Left kidney (tissue), 8 donors: ENCODE measurements at places on chromosomes 11 and 22. TPM values are rescaled to one million over a fixed set of nuclear protein-coding genes. Genes with fewer than 3 reads are reported as not detected.
A peak's percentile ranks its signal among the peaks of the same experiment; 100 is the strongest.

The BLID gene
- polyA plus RNA-seq: not detected

The WEE1 gene
- 117 TPM for polyA plus RNA-seq

The NPAS4 gene
- polyA plus RNA-seq: 0.55 TPM

The PATE2 gene
- polyA plus RNA-seq: 0.25 TPM

The PSMC3 gene
- 164 TPM for polyA plus RNA-seq

The SMIM35 gene
- 0.17 TPM for polyA plus RNA-seq

The IMMP1L gene
- polyA plus RNA-seq: 48.3 TPM

The VSIG10L2 gene
- polyA plus RNA-seq: not detected

The MS4A6A gene
- polyA plus RNA-seq: 14.2 TPM

The SORL1 gene
- polyA plus RNA-seq: 41.9 TPM

The PRMT3 gene
- 18.6 TPM for polyA plus RNA-seq

DNA sequence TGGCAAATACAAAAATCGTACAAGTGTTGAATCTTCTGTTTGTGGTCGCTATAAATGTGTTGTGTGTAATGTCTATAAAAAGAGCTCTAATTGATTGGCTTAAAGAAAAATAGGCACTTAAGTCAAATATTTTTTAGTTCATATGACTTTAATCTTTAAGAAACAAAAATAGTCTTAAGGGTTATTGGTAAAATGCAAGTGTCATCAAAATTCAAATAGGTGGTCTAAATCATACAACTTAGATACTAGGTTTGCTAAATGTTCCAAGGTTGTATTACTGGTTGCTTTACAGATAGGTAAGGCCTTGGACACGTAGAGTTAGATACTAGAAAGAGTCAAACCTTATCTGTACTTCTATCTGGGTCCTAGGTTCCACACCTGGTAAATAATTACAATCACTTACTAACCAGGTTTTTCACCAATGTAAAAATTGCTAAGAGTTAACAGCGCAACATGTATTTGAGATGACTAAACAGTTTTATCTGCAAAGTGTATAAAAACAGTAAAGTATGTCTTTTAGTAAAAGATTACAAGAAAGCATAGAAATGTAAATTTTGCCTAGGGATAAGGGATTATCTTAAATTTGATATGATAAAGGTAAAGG lies 91.1 kb upstream of the GNAZ start:
- no peak for DNase-seq

- DNase-seq: no peak
Observed at GRCh38 chr22:29093501-29094300, 20.9 kb downstream of the KREMEN1 start.

DNA sequence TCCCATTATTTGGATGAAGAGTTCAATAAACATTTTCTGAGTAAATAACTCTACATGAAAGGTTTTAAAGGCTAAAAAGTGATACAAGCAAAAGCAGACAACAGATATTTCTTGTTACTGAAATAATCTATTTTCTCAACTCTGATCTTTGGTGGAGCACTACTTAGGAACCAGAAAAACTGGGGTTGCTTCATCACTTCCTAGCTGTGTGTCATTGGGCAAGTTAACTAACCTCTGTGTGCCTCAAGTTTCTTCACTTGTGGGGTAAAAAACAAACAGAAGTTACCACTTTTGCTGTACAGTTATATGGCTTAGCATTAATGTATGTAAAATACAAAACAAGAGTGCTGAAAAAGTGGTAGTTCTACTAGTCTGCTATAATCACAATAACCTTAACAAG lies 5.6 kb downstream of the MAPK1 start:
- no peak for DNase-seq

- peak; percentile 54 for DNase-seq
Observed at GRCh38 chr11:73980001-73980961, 2.4 kb downstream of the UCP2 start.

GRCh38 chr22:42433754-42434682 lies 1.8 kb upstream of the NFAM1 start:
- DNase-seq: no peak

GRCh38 chr22:43985532-43985931 lies 30.3 kb downstream of the SAMM50 start:
- no peak for DNase-seq

DNA sequence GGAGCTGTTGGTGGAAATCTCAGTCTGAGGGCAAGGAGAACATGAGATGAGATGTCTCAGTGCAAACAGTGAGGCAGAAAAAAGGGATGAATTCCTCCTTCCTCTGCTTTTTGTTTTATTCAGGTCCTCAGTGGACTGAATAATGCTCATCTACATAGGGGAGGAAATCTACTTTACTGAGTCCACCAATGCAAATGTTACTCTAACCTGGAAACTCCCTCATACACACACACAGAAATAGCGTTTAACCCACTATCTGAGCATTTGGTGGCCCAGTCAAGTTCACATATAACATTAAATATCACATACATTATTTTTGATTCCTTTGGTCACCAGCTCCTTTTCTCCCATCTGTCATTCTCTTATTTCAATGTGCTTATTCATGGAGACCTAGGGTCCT lies 418.8 kb downstream of the TMEM135 start:
- no peak for DNase-seq

- DNase-seq: no peak
Observed at GRCh38 chr11:96185220-96185768, 157.7 kb downstream of the MAML2 start.

GRCh38 chr22:37133304-37134018 lies 16.3 kb downstream of the IL2RB start:
- no peak for DNase-seq

GRCh38 chr11:78251083-78251775 lies 62.5 kb downstream of the USP35 start:
- no peak for DNase-seq

DNA sequence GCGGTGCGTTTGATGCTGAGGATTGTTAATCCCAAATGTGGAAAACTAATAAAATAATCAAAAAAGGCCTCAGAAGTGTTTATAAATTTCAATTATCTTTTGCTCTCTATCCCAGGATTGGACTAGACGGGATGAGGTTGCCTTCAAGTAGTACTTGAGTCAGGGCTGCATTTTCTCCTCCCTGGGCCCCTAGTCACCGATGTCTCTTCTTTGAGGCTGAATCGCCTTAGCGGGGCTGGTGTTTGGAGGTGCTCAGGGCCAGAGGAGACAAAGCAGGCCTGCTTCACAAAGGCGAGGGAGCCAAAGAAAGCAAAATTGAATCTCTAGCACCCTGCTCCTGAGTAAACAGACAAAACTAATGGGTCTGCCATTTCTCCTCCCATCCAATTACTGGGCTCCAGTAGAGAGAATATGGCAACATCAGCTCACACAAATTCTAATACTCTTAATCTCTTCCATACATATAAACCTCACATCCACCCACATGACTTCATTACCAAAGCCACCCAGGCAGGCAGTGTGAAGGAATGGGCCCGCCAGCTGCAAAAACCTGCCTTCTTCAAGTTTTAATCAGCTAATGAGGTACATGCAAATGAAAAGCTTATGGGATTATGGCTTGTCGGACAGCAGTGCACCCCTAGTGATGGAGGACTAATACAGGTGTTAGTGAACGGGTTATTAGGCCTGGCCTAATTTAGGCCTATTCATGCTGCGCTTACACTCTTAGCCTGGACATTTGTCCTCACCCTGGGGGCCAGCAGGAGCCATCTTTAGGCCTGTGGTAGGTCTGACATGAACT lies 52.7 kb upstream of the HTATIP2 start:
- no peak for DNase-seq

DNA sequence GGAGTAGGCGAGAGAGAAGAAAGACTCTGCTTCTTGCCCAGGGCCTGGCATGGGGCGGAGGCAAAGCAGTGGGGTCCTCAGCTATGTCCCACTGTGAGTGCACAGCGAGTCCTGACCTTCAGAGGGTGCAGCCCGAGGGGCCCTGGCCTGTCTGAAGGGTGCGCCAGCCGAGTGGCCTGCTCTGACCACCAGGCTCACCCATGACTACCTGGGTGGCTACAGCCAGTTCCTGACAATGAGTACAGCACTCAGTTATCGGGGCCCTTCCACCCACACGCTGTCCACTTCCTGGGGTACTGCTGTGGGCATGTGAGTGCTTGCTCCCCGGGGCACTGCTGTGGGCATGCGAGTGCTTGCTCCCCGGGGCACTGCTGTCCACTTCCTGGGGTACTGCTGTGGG lies 74.1 kb upstream of the B3GAT1 start:
- DNase-seq: no peak

DNA sequence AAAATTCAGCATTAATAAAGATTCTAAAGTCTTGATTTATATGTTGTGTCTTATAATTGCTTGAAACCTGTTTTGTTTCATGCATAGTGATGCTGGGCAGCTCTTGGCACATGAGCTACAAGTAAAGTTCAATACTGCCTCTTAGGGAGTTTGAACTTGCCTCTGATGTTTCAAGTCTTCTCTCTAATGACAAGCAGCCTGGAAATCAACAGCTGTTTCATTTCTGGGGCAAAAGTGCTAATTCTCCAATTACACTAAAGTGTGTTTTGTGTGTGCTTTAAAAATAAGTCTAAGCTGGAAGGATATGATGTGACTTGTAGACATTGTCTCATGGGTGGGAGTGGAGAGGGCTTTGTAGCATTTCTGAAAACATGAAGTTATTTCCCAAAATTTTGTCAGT lies 23.7 kb upstream of the SESN3 start:
- DNase-seq: no peak

DNA sequence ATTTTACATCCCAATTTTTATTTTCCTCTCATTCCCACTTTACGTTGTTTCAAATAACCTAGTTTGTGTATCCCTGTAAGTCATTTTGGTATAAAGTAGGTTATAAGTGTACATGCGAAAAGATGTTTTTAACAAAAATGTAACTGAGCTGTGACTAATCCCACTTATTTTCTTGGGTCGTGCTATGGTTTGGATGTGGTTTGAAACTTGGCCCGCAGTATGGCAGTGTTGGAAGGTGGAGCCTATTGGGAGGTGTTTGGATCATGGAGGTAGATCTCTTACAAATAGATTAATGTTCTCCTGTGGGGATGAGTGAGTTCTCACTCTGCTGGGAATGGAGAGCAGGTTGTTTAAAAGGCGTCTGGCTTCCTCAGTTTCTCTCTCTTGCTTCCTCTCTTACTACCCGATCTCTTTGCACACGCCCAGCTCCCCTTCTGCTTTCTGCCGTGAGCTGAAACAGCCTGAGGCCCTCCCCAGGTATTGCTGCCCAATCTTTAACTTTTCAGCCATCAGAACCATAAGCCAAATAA lies 7.2 kb downstream of the RPL27A start:
- no peak for DNase-seq

DNA sequence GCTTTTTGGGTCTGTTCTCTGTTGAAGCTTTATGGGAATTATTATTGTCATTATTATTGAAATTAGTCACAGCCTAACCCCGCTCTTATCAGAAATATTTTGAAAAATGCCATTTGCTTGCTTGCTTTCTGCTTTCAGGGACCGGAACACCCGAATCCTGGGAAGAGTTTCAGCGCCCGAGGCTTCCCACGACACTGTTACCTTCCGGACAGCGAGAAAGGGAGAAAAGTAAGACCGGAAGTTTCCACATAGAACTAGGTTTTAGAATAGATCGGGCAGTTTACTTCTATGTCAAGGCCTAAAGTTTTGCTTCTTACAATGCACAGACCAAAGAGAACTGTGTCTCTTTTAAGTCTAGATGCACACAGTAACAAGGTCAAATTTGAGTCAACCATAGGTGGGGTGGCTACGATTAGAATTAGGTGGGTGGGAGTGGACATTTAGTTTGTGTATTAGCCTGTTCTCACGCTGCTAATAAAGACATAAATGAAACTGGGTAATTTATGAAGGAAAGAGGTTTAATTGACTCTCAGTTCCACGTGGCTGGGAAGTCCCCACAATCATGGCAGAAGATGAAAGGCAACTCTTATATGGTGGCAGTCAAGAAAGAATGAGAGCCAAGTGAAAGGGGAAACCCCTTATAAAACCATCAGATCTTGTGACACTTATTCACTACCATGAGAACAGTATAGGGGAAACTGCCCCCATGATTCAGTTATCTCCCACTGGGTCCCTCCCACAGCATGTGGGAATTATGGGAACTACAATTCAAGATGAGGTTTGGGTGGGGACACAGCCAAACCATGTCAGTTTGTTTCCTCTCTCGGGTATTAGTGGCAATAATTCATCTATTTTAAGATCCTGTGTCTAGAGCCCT lies 12.9 kb downstream of the MPEG1 start:
- DNase-seq: no peak

- DNase-seq: no peak
Observed at GRCh38 chr11:95065336-95065735, 1.4 kb upstream of the SRSF8 start.

DNA sequence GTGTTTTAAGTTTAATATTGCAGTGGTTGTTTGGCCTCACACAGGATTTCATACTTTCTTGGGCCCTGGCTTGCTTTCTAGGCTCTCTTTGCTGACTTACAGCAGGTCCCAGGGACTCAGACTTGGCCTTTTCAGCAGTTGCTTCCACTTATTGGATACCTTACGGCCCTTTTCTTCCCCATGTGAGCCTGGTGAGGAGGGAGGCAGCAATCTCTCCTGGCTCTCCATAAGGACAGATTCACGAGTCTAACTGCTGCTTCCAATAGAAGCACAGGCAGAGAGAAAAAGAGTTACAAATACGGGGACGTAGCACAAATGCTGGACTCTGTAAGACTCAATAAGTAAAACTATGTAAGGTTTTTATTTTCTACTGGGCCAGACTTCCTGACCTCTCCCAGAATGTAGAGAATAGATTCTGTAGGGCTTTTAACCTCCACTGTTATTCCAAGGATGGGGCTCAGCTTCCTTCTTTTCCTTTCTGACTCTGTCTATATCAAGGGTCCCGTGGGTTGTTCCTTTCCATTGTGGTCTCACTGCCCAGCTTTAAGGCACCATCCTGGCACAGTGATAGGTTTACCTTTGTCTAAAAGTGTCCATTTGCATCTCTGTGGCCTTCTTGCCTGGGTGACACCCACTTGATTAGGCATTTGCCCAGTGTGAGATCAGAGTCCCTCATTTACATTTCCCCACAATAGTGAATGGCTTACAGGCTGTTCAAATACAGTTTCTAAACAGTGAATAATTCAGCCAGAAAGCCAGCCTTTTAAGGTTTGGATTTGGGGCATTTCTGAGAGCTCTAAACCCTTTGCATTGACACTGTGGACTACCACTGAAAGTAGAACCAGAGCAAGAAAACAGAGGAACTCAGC lies 92.8 kb downstream of the RASSF10 start:
- DNase-seq: no peak

DNA sequence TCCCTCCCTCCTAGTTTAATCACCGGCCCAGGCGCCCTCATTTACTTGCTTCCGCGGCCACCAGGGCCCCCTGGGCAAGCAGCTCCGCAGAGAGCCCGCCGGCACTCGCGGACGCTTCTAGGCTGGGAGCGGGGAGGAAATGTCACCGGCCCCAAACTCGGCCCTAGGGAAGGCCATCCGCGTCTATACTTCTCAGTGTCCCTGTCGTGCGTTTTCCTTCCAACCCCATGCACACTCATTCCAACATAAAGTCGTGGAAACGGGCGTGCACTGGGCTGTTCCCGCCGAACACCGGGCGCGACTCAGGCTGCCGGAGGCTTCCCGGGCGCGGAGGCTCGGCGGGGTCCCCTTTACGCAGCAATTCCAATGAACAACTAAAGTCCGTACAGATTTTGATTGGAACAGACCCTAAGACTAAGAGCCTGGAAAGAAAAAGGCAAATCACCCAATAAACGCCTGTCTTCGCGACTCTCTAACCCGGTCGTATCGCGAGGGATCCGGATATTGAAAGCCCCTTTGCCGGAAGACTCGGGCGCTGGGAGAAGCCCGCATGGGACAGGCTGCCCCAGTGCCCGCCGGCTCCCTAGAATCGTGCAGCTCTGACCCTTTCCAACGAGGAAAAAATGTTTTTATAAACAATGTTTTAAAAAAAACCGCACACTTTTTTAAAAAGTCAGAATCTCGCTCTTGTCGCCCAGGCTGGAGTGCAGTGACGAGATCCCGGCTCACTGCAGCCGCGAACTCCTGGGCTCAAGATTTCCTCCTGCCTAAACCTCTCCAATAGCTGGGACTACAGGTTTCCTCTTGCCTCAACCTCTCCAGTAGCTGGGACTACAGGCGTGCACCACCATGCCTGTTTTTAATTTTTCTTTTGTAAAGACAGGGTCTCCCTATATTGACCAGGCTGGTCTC lies 1.3 kb upstream of the BARX2 start:
- no peak for DNase-seq
